Neural crest cell (in vitro differentiated cells): ENCODE measurements at places on chromosomes 4 and X.
A peak's percentile ranks its signal among the peaks of the same experiment; 100 is the strongest.

DNA sequence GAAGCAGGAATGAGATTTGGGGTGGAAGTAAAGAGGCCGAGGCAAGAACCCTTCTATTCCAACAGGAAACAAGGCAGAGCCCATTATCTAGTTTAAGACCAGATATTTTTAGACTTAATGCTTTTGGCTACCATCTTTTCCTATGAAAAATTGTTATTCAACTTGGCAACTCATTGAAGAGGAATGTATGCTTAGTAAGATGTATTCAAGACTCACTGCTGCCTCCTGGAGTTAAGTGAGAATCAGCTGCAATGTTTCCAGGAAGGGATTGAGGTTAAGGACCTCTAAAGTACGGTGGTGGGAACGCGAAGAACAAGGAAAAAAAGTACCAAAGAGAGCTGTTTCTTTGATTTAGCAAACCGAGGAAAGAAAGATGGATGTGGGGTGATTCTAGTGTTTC lies 89.1 kb downstream of the RAPGEF2 start:
- DNase-seq = no peak

DNA sequence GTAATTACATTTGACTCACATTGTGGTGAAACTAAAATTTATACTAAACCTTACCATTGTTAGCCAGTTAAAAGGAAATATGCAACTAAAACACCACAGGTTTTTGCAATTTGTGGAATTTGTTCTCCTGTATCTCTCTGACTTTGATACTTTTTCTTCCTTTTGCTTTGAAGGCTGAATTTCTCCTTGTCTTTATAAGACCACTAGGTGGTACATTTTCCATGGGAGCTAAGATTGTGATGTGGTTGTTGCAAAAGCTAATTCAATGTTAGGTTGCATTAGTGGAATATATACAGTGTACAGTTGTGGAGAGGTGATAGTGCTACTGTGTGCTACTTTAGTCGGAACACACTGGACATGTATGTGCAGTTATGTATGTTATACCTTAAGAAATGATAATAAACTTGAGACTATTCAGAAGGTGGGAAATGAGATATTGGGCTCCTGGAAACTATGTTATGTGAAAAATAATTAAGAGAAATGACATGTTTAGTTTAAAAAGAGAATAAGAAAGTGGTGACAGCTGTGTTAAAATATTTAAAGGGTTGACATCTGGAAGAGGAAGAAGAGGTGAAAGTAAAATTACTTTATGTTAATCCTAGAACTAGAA lies 70.3 kb downstream of the ARL9 start:
- no peak for DNase-seq

GRCh38 chrX:40165206-40165605 lies 67.4 kb upstream of the BCOR start:
- no peak for DNase-seq

DNA sequence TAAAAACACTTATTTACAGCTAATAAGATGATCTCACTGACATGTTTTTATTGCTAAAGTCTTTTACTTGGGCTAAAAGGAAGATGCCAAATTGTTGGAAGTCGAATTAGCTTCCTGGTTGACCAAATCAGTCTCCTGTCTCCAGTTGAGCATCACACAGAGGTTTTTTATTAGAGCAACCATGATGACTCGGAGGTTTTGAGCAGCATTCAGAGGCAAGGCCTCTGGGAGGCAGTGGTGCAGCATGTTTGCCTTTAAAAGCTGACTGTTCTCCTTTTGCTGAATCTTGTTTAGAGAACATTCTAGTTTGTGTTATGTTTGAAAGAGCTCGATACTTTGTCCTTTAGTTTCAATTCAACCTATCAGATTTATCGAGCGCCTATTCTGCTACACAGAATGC lies 2.1 kb downstream of the UCHL1 start:
- no peak for DNase-seq

GRCh38 chrX:85017721-85018120 lies 14.0 kb downstream of the APOOL start:
- no peak for DNase-seq

- DNase-seq = no peak
These were observed 68.4 kb downstream of the TAPT1 start for GRCh38 chr4:16157609-16158503.

DNA sequence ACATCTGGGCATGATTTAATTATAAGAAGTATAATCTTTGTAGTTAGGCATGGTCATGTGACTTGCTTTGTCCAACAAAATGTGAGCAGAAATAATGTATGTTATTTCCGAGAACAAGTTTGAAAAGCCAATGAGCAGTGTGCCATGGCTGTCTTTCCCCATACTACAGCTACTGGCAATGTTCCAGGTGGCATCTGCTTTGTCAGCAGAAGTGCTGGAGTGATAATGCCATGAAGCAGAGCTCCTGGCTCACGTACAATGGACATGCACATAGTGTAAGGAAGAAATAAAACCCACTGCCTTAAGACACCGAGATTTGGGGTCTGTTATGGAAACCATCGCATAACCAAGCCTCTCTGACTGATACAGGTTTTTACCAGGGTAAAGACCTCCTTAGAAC lies 212.6 kb upstream of the RASGEF1B start:
- DNase-seq = no peak

GRCh38 chr4:94767446-94767845 lies 9.7 kb downstream of the BMPR1B start:
- no peak for DNase-seq

DNA sequence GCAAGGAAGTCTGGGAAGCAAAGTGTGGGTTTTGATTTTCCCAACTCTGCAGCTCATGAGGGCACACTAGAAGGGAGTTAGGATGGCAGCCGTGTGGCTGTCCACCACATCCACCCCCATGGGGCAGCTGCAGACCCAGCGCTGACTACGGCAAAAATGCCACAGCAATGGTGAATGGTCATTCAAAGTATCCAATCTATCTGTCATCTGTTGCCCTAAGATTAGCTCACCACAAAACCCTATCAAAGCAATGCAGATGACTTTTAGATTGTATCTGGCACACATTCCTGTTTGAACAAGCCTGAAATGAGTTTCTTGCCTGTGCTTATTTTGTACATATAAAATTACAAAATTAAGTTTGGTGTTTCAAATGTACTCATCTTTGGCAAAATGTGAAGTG lies 29.7 kb upstream of the HPSE start:
- no peak for DNase-seq

DNA sequence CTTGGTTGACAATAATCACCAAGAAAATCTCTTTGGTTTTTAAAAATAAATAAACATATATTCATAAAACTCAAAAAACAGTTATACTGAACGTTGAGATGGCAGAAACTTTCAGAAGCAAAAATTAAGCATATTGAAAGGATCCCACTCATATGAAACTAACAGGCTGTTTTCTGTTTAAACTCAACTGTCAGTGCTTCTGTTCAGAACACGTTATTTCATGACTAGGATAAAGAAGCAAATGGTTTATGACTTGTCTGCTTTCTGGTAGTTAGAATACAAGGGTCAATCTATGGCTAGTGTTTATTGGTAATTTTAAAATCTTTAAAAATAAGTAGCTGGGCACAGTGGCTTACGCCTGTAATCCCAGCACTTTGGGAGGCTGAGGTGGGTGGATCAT lies 4.1 kb downstream of the GPR82 start:
- no peak for DNase-seq

DNA sequence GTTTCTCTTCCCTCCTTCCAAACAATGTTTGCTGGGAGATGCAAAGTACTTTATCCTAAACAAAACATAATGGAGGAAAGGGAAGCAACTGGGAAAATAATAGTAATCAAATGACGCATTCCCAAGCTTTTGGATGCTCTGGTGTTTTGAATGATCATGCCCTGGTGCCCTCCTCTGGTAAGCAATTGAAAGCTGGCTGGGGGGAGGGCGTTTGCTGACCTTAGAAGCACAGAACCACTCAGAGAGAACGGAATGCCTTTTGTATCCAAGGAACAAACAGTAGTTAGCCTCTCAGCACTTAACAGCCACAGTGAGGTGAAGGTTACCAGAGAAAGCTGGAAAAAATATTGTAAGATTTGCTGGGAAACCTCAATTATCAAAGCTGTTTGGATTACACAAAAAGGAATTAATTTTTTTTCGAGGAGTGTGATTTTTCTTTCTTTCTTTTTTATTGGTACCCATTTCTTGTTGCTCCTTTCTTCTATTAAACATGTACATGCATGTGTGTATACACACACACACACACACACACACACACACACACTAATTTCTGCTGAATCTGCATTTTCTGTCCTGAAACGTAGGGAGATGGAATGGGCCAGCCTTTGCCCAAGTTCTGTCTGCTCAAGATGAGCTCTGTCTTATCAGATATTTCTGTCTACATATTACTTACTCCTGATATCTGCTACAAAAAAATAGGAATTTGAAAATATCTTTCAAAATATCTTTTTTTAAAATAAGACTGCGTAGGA lies 155.8 kb upstream of the IGFBP7 start:
- DNase-seq = peak; percentile 3

GRCh38 chr4:23903859-23904438 lies 14.1 kb upstream of the PPARGC1A start:
- DNase-seq = no peak

- no peak for DNase-seq
These were observed 465 bp downstream of the HNRNPH2 start for GRCh38 chrX:101408532-101408841.

DNA sequence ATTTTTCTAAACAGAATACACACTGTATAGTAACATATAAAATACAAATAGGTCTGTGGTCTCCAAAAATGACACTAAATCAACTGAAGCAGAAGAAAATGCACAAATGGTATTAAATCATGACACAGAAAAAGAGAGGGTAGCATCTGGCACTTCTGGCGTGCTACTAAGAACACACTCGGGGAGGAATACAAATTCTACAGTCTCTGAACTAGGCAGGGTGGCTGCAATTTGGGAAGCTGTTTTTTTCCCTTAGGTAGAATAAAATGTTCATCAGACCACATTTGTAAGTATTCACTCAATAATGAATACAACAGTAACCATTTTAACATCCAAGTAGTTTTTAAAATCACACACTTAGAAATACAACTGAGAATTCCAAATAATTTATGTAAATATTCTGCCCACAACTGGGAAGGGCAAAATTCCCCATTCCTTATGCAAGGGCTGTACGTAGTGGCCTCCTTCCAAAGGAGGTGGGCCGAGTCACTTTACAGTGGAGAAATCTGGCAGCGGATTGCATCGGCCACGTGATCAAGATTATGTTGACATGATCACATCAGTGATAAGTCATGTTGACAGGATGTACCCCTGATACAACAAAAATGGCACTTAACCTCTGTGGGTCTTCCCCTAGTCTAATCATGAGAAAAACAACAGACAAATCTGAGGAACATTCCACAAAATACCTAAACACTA lies 101.1 kb downstream of the TSPAN5 start:
- DNase-seq = no peak

GRCh38 chrX:40483502-40483901 lies 97.3 kb upstream of the ATP6AP2 start:
- no peak for DNase-seq

GRCh38 chr4:146478009-146478408 lies 43.7 kb downstream of the SLC10A7 start:
- DNase-seq = no peak

DNA sequence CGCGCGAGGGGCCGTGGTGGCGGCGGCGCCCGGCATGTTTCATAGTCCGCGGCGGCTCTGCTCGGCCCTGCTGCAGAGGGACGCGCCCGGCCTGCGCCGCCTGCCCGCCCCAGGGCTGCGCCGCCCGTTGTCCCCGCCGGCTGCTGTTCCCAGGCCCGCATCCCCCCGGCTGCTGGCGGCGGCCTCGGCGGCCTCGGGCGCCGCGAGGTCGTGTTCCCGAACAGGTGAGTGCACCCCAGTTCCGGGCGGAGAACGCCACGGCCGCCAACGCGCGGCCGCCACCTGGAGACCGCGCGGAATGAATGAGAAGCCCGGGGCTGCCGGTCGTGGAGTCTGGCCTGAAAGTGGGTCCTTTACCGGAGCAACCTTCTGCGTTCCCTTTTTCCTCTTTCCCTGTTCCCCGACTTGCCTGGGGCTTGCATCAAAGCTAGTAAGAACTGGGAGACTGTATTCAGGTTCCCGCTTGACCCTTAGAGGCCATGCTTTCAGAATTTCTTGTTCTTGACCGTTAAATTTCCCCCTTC lies 429 bp downstream of the NOCT start:
- no peak for DNase-seq

GRCh38 chr4:116272336-116272735 lies 813.0 kb downstream of the TRAM1L1 start:
- DNase-seq = no peak

- no peak for DNase-seq
These were observed 404.5 kb downstream of the GBA3 start for GRCh38 chr4:23097251-23097650.

GRCh38 chrX:63434665-63435064 lies 83.5 kb upstream of the SPIN4 start:
- no peak for DNase-seq

DNA sequence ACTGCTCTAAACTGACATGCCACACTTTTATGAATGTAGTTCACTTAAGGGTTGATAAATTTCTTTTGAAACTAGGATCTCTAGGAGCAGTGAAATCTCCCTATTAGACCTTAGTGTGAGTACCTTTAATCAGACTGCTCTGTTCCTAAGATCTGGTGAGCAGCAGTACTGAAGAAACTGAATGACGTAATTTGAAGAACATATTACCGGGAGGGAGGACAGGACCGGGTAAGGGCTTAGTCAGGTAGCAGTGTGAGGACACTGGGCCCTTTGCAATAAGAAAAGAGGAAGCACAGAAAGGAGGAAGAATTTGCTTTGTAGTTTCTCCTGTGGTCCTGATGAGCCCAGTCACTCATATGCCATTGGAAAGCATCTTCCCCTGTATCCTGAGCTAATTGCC lies 255.2 kb downstream of the THOC2 start:
- DNase-seq = no peak

DNA sequence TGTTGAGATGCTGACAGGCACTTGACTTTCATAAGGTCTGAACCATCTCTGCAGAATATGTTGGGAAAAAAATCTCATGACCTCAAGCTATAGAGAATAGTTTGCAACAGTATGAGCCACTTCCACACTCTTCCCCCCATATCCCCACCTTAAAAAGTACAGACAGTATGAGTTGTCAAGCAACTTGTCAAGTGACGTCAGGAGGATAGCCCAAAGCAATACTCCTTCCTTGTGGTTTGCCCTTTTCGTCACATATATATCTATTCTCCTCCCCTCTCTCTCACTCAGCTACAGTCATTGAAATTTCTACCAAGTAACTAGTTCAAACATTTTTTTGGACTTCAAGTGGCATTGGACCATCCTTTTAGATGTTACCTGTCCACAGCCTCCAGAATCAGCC lies 67.7 kb downstream of the MCF2 start:
- no peak for DNase-seq

GRCh38 chr4:187569871-187570270 lies 425.7 kb upstream of the ZFP42 start:
- DNase-seq = no peak
